Kidney capillary endothelial cell (primary cell): ENCODE measurements at places on chromosomes 5 and 9.

- DNase-seq = no peak
Measured at GRCh38 chr5:68381060-68381459, 165.5 kb downstream of the PIK3R1 start.

- DNase-seq = no peak
Measured at GRCh38 chr5:148640471-148640870, 13.9 kb downstream of the HTR4 start.

DNA sequence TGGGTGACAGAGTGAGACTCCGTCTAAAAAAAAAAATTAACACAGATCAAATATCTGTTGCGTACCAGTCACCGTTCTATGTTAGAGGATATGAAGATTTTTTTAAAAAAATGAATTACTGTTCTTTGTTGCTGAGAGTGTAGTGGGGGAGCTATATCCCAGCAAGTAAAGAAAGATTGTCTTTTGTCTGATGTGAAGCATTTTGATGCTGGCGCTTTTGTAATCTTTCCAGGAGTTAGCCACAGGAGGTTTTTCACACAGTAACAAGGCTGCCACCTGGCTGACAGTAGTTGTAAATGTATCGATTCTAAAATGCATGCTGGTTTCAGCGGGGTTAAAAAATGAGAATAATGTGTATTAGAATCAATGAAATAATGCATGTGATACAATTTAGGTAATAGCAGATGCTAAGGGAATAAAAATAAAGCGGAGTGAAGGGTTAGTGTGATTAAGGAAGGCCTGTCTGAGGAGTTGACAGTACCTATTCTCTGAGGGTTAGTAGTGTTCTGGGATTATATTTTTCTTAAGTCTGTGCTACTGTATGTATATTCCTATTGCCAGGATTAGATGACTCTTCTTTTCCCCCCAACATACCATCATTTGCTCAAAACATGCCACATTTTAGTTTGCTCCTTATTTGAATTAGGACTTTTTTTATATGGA is 3.4 kb downstream of the LMNB1 start:
- DNase-seq = peak; percentile 64

DNA sequence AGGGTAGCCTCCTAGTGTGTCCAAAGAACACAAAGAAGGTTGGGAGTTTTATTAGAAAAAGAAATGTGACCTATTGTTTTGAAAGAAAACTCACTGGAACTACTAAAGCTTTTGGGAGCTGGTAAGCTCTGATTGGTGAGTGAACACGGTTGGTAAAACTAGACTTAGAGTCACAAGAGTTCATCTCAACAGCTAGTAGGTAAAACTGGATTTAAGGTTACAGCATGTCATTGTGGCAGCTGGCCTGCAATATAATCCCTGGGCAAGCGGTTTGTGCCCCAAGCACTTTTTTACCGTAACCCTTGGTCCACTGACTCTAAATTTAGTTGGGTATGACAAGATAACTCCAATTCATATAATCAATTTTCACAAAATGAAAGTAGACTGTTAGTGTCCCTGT is 47.4 kb downstream of the UBAP2 start:
- DNase-seq = no peak

DNA sequence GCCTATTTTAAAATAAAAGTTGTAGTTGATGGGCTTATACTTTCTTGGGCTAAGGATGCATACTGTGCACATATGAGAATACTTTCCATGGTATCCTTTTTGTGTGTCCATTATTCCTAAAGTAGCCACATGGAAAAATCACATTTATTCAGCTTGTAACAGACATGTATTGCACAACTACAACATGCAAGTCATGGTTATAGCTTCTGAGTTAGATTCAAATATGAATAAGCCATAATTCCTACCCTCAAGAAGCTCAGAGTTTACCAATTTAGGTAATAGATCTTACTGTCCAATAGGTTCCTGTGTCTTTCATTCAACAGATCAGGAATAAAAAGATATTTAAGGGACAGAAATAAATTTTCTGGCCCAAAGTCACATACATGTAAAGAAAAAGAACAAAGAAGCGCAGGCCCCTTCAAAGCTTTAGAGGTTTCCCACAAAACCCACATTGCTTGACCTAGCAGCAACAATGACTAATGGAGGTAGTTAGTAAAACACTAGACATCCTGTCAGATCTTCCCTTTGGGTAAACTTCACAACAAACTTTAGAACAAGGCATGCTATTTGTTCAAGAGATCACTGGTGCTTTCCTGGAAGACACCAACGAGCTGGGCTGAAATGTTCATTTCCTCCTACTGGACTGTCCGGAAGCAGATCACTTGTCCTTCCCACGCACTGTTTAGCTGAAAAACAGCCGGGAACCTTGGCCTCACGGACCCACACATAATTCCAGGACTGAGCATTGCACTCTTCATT is 78.4 kb upstream of the ITGA1 start:
- DNase-seq = peak; percentile 86

- no peak for DNase-seq
Measured at GRCh38 chr9:2286825-2287455, 271.8 kb downstream of the SMARCA2 start.

- no peak for DNase-seq
Measured at GRCh38 chr5:61823781-61824180, 482.2 kb upstream of the KIF2A start.

DNA sequence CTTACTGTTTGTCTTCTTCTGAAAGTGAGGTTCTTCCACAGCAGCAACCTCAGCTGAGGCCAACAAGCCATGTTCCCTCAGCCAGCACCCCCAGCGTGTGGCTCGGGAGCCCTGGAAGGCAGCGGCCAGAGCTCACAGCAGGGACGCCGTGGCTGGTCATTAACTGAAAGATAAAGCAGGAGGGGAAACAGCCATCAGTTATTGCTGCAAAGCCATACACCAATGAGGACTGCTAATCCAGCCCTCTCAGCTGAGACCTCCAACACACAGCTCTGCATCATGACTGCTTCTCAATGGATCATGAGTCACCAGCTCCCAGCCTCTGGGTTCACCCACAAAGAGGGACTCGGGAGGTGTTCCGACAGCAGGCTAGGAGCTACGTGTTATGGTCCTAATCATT is 24.3 kb downstream of the ABCA1 start:
- DNase-seq = no peak

DNA sequence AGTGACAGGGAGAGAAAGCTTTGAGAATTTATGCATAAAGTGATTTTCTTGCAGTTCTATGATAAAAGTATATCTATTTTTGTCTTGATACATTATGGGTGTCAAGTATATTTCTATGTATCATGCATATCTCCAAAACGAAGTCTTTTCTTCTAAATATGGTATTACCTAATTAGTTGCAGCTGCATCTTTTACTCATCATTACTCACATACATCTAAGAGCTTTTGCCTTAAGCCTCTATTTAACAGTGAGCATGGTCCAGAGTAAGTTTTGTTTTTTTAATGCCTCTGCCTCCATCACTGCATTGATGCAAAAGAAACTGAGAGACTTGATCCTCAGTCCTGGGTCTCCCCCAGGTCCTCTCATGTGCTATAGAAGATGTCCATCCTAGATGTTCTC is 40.0 kb upstream of the SMC5 start:
- no peak for DNase-seq

- no peak for DNase-seq
Measured at GRCh38 chr9:121581786-121582600, 69.4 kb upstream of the DAB2IP start.

- DNase-seq = no peak
Measured at GRCh38 chr5:88364991-88365390, 96.3 kb upstream of the TMEM161B start.
